K562 (cell line): ENCODE measurements at places on chromosomes 2 and 18.

DNA sequence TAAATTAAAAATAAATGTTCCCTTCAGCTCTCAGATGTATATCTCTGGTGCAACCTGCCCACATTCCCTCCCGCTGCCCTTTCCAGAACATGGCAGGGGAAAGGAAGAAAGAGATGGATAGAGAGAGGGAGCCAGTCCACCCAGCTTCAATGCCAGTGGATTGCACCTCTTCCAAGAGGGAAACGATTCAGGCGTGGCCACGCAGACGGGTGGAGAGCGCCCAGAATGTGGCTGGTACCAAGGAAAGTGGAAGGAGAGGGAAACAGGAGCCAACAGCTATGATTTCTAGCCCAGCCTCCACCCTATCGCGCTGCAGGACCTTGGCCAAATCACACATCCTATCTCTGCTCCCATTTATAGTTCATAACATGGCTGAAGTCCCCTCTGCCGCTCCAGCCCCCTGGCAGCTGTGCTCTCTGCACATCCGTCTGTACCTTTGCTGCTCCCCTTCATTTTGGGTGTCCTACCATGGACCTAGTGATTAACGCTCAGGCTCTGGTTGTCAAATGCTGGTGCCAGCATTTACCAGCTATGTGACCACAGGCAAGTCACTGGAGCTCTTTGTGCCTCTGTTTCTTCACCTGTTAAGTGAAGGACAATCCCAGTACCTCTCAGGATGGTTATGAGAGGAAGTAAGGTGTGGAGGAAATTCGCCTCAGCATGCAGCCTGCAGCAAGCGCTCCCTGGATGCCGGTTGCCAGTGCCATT lies 66.5 kb downstream of the SFXN5 start:
- no peak for DNase-seq

- DNase-seq, result no peak
Observed at GRCh38 chr2:25441353-25441752, 99.6 kb upstream of the DNMT3A start.

DNA sequence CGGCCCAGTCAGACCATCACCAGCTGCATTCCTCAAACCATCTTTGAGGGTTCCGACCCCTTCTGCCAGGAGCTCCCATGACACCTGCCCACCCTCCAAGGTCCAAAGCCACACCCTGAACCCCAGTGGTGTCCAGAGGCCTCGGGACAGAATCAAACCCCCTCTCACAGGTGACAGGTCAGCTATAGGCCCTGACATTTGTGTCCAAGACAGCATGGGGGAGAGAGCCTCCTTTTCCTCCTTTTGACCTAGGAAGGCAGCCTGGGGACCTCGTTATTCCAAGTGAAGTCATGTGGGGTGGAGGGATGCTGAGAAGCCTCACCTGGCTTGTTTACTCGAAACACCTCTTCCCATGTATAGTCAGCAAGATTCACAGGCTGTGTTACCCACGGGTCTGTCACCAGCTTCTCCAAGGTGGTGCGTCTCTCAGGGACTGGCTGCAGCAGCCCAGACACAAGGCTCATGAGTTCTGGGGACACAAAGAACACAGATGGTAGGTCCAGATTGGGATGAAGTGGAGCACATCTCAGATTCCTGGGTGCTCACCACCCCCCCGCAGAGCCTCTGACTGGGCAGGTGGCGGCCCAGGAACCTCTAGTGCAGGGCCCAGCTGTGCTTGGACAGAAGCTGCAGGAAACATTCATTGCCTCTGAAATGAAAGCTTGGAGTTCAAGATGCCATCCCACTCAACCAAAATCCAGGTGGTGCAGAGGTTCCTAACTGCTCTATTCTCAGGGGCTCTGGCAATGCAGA lies 5.1 kb upstream of the MTERF4 start:
- DNase-seq, result no peak

- DNase-seq, result no peak
Observed at GRCh38 chr2:224850081-224850480, 133.9 kb upstream of the CCDC195 start.

- no peak for DNase-seq
Observed at GRCh38 chr2:181308766-181309515, 148.2 kb upstream of the ITGA4 start.

- no peak for DNase-seq
Observed at GRCh38 chr2:213733893-213734292, 449.6 kb downstream of the SPAG16 start.

- no peak for DNase-seq
Observed at GRCh38 chr18:46158499-46158898, 54.3 kb downstream of the HAUS1 start.

GRCh38 chr2:48218169-48218568 lies 311.8 kb upstream of the STON1 start:
- DNase-seq, result no peak

DNA sequence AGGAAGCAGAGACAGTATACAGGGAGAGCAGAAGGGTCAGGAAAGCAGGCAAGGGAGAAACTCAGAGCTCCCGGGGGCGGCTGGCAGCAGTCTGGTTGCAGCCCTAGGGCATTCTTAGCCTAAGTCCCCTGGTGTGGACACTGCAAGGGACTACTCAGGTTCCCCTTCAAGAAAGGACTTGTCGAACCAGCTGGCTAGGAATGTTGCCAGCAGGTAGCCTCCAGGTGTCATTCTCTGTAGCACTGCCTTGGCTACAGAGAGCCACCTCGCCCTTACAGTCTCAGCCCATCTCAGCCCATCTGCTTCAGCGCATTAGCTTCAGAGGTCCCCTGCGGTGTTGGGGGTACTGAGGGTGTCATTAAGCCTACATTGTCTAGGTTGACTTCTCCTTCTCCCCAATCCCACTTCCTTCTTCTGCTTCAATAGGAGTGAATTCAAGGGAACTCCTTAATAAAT lies 11.3 kb upstream of the TMSB10 start:
- no peak for DNase-seq
